ENCODE measurements at places on chromosomes 4 and X.

DNA sequence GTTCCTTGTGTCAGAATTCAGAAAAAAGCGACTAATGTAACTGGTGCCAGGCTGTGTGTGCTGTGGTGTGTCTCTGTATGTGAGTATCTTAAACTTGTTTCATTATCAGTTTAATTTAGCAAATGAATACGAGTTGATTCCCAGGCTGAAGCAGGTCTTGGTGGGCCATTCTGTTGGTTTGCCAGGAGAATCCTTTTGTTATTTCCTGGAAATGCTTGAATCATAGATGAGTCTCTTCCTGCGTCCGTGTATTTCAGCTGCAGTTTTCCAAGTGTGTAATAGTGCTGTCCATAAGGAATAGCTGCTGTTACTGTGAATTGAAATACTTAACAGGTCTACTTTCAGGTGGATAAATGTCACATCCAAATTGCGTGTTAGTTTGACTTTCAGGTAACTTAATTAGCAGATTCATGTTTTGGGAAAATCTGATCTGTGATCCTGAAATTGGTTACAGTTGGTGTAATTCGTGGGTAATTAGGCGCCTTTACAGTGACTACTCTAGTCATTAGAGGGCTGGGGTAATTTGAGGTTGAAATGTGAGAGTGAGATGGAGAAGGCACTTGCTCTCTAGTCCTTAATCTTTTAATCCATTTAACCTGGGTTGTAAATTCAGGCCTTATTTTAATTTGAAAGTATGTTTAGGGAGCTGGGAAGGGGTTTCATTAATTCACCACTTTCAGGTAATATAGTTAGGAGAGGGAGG is 23.8 kb downstream of the TMEM131L start:
- no peak for DNase-seq

GRCh38 chr4:126955292-126956183 is 677.2 kb upstream of the INTU start:
- DNase-seq, result no peak

- DNase-seq, result no peak
These were observed 249.5 kb downstream of the PTTG2 start for GRCh38 chr4:38209654-38210053.

- no peak for DNase-seq
These were observed 1.3 kb upstream of the ATP10D start for GRCh38 chr4:47483745-47484144.

Data from stimulated activated CD4-positive, alpha-beta T cell treated with anti-CD3 and anti-CD28 coated beads, Interleukin-4, amount 100 ng/mL, for 48 hours (primary cell).